ENCODE measurements at places on chromosomes 2 and 18.

GRCh38 chr2:15931319-15931890 lies 8.9 kb upstream of the MYCN start:
- no peak for DNase-seq

- DNase-seq: no peak
Measured at GRCh38 chr2:120424274-120424796, 78.4 kb downstream of the INHBB start.

DNA sequence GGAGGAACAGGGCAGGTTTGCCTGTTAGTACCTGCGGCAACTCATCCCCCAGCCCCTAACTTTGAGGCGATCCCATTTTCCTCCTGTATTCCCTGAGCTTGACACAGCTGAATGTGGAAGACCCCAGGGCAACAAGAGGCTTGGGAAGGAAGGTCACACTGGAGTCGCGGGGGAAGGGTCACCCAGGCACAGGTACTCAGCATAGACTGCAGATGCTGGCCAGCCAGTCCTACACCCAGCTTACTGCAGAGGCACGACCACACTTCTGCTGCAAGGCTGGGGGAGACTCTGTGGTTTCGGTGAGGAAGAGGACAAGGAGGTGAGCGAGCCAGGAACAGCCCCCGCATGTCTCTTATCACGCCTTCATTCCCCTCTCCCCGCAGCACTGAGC lies 91.5 kb downstream of the MALT1 start:
- no peak for DNase-seq

- DNase-seq: no peak
Measured at GRCh38 chr2:203989521-203989920, 53.0 kb downstream of the ICOS start.

GRCh38 chr18:38940863-38941531 lies 1375.4 kb upstream of the CELF4 start:
- DNase-seq: no peak

- DNase-seq: no peak
Measured at GRCh38 chr2:197784956-197785941, at the start of gene BOLL. TSS of gene BOLL (minus strand) at chr2:197785319. CDS start at chr2:197781850, 3,469 bp downstream.

GRCh38 chr2:51013079-51013932 lies 18.6 kb downstream of the NRXN1 start:
- no peak for DNase-seq

Data from GM04503 (cell line).